Ovary (tissue), 10 donors: ENCODE measurements at places on chromosomes 13 and 19. TPM values are rescaled to one million over a fixed set of nuclear protein-coding genes. Genes with fewer than 3 reads are reported as not detected.
A peak's percentile ranks its signal among the peaks of the same experiment; 100 is the strongest.

GRCh38 chr13:33487575-33488243, 202.2 kb upstream of the STARD13 start:
- H3K27ac ChIP-seq, result no peak overlapping the region
- no peaks in the 10 kb centered on the region for H3K27me3 ChIP-seq
- H3K4me3 ChIP-seq, result no peak overlapping the region
- H3K36me3 ChIP-seq, result no peaks in the 10 kb centered on the region
- DNase-seq, result no peak
- H3K4me1 ChIP-seq, result no peaks in the 10 kb centered on the region

DNA sequence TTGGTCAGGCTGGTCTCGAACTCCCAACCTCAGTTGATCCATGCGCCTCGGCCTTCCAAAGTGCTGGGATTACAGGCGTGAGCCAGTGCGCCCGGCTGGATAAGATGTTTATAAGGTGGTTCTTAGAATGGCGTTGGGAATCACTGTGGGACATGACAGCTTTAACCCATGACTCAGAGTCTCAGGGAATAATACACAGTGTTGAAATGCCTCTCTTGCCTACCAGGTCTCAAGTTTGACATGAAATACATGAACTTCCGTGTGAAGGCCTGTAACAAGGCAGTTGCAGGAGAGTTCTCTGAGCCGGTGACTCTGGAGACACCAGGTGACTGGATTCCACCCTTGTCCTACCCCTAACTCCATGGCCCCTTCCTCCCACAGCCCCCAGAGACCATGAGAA, 12.6 kb downstream of the FSD1 start:
- H3K27ac ChIP-seq, result no peak overlapping the region
- H3K4me1 ChIP-seq, result no peaks in the 10 kb centered on the region
- no peak for DNase-seq
- no peaks in the 10 kb centered on the region for H3K27me3 ChIP-seq
- H3K4me3 ChIP-seq, result no peak overlapping the region

DNA sequence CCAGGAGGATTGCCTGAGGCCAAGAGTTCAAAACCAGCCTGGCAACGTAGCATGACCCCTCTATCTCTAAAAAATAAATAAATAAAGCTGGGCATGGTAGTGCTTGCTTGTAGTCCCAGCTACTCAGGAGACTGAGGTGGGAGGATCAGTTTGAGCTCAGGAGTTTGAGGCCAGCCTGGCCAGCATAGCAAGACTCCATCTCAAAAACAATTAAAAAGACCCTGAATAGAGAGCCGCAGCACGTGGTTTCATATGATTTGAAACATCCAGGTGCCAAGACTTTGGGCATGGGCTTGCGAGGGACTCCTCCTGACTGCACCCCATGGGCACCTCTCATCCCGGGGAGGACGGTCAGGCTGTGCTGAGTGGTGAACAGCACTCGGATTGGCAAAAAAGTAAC, 63.9 kb downstream of the ZIC5 start:
- no peaks in the 10 kb centered on the region for H3K36me3 ChIP-seq
- no peaks in the 10 kb centered on the region for H3K4me1 ChIP-seq
- no peaks in the 10 kb centered on the region for H3K27me3 ChIP-seq

DNA sequence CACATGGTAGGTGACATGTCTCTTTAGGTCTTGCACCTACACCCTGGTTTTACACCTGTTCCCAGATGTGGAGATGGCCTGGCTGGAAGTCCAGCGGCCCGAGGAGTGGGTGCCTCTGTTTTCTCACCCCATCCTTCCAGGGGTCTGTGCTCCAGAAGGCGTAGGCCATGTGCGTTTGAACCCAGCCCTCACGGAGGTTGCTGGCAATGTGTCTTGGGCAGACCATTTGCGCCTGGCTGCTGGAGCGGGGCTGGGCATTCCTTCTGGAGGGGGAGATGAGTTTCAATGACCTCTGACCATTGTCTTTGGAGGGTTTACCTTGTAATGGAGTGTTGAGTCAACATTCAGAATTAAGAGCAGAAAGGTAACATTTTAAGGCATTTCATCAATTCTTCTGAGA, 54.8 kb upstream of the ZNF536 start:
- H3K4me1 ChIP-seq, result no peaks in the 10 kb centered on the region
- no peak overlapping the region for H3K27ac ChIP-seq
- H3K4me3 ChIP-seq, result no peak overlapping the region
- H3K36me3 ChIP-seq, result no peaks in the 10 kb centered on the region

DNA sequence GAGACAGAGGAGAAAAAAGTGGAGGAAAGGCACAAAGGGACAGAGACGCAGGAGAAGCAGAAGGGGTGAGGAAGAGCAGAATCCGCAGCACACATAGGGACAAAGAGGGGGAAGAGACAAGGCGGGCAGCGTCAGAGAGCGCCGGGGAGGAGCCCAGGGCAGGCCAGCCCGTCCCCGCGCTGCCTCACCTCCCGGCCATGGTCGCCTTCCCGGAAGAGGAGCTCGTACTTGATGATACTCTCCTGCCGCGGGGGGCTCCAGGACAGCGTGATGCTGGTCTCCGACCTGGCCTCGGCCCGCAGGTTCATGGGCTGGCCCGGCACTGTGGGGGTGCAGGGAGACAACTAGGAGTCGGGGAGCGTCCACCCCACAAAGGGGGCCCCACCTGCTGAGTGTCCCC, 100.6 kb downstream of the PTPRS start:
- H3K4me1 ChIP-seq, result no peaks in the 10 kb centered on the region
- no peaks in the 10 kb centered on the region for H3K27me3 ChIP-seq
- no peak overlapping the region for H3K27ac ChIP-seq
- no peaks in the 10 kb centered on the region for H3K36me3 ChIP-seq
- no peak overlapping the region for H3K4me3 ChIP-seq

DNA sequence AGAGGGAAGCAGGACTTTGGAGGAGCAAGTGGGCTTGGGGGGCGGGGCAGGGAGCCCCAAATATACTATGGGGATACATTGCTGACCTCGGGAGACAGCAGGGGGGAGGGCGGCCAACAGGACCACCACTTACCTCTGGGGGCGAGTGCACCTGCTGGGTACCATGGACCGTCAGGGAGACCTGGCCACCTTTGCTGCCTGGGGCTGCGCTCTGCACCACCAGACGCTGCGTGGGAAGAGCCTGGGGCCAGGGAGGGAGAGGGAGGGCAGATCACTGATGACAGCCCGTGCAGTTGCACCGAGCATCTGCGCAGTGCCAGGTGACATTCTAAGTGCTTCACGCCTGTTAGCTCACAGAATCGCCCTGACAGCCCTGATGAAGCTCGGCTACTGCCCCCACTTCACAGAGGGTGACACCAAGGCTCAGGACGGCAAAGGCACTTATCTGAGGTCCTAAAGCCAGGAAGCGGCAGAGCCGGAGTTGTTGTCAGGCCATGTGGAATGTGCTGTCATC, 24.1 kb downstream of the RFX1 start:
- H3K27me3 ChIP-seq, result no peaks in the 10 kb centered on the region
- no peaks in the 10 kb centered on the region for H3K36me3 ChIP-seq
- H3K4me1 ChIP-seq, result peaks cover 5% of the 10 kb centered on the region
- H3K27ac ChIP-seq, result no peak overlapping the region

- no peaks in the 10 kb centered on the region for H3K27me3 ChIP-seq
- H3K4me3 ChIP-seq, result no peak overlapping the region
- no peak overlapping the region for H3K27ac ChIP-seq
- H3K36me3 ChIP-seq, result no peaks in the 10 kb centered on the region
- no peak for DNase-seq
- H3K4me1 ChIP-seq, result no peaks in the 10 kb centered on the region
Measured at GRCh38 chr13:22648320-22648801, 532.4 kb upstream of the SGCG start.

- peaks cover 8% of the 10 kb centered on the region for H3K4me1 ChIP-seq
- no peak overlapping the region for H3K27ac ChIP-seq
- H3K36me3 ChIP-seq, result no peaks in the 10 kb centered on the region
- no peaks in the 10 kb centered on the region for H3K27me3 ChIP-seq
- H3K4me3 ChIP-seq, result no peak overlapping the region
Measured at GRCh38 chr13:75422028-75422427, 59.9 kb downstream of the TBC1D4 start.

DNA sequence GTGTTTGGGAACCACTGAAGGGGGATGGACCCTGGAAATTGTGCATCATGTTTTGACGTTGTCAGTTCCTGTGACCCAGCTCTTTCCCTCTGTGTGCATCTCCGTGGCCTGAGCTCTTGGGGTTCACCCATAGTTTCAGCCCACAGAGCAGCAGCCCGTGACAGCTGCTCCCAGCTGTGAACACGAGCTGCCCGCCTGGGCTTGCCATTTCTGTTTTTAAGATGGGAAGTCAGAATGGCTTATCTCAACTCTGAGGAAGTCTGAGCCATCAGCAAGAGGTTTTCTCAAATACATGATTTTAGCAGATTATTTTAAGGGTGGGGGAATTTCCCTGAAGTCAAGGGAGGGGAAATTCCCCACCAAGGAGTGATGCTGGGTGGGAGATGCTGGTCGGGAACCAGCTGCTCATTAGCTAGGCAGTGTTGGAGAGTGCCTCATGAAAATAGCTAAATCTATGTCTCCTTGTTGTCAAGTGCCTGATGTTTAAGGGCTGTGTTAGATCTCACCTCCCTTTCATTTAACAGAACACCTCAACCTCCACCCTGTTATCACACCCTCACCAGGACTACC, 34.8 kb upstream of the C1QTNF9 start:
- H3K4me3 ChIP-seq, result no peak overlapping the region
- peak; percentile 75 for DNase-seq
- no peaks in the 10 kb centered on the region for H3K36me3 ChIP-seq
- H3K27me3 ChIP-seq, result no peaks in the 10 kb centered on the region
- H3K27ac ChIP-seq, result peak overlapping the region; percentile 93

GRCh38 chr19:30071871-30072270, 129.8 kb downstream of the URI1 start:
- H3K4me3 ChIP-seq, result no peak overlapping the region
- DNase-seq, result no peak
- no peaks in the 10 kb centered on the region for H3K36me3 ChIP-seq
- H3K27ac ChIP-seq, result no peak overlapping the region
- no peaks in the 10 kb centered on the region for H3K4me1 ChIP-seq

- DNase-seq, result no peak
- peak overlapping the region; percentile 88 for H3K27ac ChIP-seq
- H3K4me3 ChIP-seq, result peak overlapping the region; percentile 94
- no peaks in the 10 kb centered on the region for H3K27me3 ChIP-seq
- peaks cover 10% of the 10 kb centered on the region for H3K4me1 ChIP-seq
- no peaks in the 10 kb centered on the region for H3K36me3 ChIP-seq
Measured at GRCh38 chr19:5680084-5680436, 256 bp downstream of the MICOS13 start.

DNA sequence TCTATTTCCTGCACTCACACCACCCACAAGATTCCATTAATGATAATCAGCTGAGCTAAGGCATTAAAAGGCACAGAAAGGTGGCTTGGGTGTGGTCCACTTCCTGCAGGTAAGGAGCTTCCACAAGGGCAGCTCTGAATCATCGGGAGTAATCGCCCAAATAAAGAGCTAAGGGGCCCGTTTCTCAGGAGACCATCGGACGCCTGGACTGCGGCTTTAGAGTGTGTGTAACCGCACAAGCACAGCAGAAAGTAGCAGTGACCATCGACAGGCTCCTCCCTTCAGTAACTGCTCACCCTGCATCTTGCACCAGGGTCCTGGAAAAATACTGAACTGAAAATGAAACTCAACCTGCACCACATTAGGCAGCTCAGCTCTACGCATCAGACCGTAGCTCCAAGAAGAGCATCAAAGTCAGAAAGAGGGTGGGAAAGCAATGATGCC, 6.0 kb downstream of the STK24 start:
- no peak overlapping the region for H3K27ac ChIP-seq
- no peaks in the 10 kb centered on the region for H3K27me3 ChIP-seq
- H3K4me1 ChIP-seq, result peaks cover 17% of the 10 kb centered on the region
- DNase-seq, result peak; percentile 13
- no peaks in the 10 kb centered on the region for H3K36me3 ChIP-seq

- H3K4me1 ChIP-seq, result peaks cover 7% of the 10 kb centered on the region
- H3K27me3 ChIP-seq, result no peaks in the 10 kb centered on the region
- no peak overlapping the region for H3K27ac ChIP-seq
- H3K4me3 ChIP-seq, result no peak overlapping the region
- DNase-seq, result peak; percentile 41
- H3K36me3 ChIP-seq, result no peaks in the 10 kb centered on the region
Measured at GRCh38 chr19:10566658-10567410, 1.0 kb upstream of the KRI1 start.

DNA sequence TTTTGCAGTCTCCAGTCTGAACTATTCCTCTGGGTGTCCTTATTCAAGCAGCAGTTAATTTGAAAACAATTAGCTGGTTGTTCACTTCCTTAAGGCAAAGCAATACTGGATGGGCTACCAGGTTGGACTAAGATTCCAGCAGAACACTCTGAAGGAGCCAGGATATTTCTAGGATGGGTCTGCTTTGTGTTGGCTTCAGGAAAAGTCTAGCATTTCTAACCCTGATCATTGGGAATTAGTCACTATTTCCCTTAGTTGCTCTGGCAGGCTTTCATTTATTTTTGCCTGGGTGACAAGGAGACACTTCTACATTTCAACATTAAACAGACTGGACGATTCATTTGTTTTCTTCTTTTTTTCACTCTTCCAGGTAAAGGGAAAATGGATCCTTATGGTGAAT, 228.4 kb downstream of the ENOX1 start:
- no peaks in the 10 kb centered on the region for H3K4me1 ChIP-seq
- no peak overlapping the region for H3K4me3 ChIP-seq
- no peak for DNase-seq
- no peak overlapping the region for H3K27ac ChIP-seq
- no peaks in the 10 kb centered on the region for H3K36me3 ChIP-seq

DNA sequence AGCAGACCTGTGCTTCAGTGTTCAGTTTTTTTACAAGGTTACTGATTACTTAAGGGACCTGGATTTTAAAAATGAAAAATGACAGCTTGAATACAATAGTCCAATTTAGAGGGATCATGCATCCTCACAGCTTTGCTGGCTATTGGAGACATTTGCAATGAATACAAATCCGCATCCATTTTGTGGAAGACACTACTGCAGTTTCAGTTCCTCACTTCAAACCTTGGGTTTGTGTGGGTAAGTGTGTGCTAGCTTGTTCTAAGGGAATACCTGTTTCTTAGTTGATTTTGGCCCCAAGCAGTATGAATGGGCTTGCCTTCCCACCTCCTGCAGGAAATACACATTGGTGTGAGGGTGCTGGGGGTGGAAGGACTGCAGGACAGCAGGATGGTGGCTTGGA, 222.4 kb downstream of the OLFM4 start:
- no peaks in the 10 kb centered on the region for H3K36me3 ChIP-seq
- no peak overlapping the region for H3K4me3 ChIP-seq
- no peaks in the 10 kb centered on the region for H3K4me1 ChIP-seq
- H3K27me3 ChIP-seq, result no peaks in the 10 kb centered on the region
- no peak for DNase-seq
- no peak overlapping the region for H3K27ac ChIP-seq

SCGB2B2 gene
- 0.12 TPM for polyA plus RNA-seq

IGFL2 gene
- polyA plus RNA-seq, result not detected
